ENCODE measurements at places on chromosomes 4 and X.
A peak's percentile ranks its signal among the peaks of the same experiment; 100 is the strongest.

- peak; percentile 45 for DNase-seq
Observed at GRCh38 chr4:36243355-36244256, 708 bp downstream of the ARAP2 start.

DNA sequence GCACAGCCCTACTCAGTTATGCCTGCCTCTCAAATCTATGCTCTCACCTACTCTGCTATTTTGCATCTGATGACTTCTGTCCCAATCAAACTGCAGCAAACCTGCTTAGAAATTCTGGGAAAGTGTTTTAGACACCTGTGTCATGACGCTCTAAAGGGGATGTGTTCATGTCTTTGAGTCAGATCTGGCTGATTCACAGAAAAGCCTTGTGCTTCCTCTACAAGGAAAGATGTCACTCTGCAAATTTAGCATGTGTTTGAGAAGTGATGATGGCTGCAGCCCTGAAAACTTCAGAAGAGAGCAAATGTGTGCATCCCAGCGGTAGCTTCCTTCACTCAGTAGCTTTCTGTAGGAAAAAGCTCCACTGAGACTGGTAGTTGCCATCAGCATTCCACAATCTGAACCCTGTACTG lies 235.4 kb downstream of the MGST2 start:
- no peak for DNase-seq

DNA sequence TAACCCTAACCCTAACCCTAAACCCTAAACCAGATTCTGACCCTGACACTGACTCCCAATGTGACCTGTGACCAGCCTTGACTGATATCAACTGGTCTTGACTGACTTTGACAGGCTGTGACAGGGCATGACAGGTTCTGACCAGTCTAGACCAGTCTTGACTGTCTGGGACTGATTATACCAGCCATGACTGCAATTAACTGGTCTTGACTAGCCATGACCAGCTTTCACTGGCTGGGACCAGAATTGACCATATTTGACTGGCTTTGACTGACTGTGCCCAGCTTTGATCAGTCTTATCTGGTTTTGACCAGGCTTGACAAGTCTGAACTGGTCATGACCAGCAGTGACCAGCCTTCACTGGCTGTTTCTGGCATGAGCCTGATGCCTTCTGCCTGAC lies 95.5 kb downstream of the BMP15 start:
- DNase-seq = no peak

- no peak for DNase-seq
Observed at GRCh38 chrX:19342331-19342906, 1.3 kb upstream of the PDHA1 start.

Measured in CD4-positive, alpha-beta T cell treated with Interleukin-2 at 100 ng/mL for 4 hours (primary cell).